ENCODE measurements at places on chromosomes 2 and 18.

- DNase-seq, result no peak
These were observed 364.0 kb downstream of the GPD2 start for GRCh38 chr2:156800065-156800653.

DNA sequence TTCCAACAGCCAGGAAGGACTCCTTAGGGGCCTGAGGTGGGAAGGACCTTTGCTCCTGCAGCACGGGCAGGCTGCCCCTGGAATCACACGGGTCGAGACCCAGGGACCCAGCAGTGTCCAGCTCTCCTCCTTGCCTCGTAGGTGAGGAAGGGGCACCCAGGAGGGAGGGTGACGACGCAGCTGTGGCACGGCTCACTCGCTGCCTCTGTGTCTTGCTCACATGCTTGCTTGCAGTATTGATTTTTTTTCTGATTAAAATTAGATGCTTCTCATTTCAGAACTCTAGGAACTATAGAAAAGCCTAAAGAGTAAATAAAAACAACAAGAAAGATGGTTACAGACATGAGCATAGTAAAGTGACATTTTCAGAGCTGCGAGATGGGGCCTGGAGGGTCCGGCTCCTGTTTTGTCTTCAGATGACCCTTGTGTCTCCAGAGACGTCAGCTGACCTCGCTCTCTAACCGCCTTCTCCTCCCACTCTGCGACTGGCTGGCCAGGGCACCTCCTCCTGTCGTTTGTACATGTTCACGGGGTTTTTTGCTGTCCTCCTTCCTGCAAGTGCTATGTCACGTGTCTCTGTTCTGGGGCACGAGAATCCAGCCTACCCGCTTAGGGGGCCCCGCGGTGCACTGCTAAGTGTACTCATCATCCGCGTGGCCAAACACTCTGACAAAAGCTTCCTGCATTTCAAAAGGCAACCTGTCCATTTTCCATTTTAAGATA is 65.7 kb upstream of the ZNF236 start:
- no peak for DNase-seq

DNA sequence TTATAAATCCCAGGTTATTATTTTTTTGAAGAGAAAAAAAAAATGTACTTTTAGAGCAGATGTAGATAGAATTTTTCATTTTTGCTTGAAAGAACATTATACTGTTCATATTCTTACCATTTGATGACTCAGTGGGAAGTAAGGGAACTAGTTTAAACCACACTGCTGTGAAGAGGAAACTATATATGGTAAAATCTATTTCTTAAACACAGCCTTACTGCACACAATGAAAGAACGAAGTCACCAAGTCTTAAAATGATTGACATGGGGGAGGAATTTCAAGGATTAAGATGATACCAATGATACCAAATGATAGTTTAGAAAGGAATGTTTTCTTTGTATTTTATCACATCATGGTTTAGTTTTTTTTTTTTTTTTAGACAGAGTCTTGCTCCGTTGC is 5.0 kb downstream of the ACTR2 start:
- no peak for DNase-seq

- no peak for DNase-seq
These were observed 134.2 kb downstream of the FOXI3 start for GRCh38 chr2:88318071-88318955.

GRCh38 chr2:23009545-23010149 is 375.3 kb upstream of the KLHL29 start:
- no peak for DNase-seq

All from cortex of kidney (tissue), 1 donor.